ENCODE measurements at places on chromosomes 6 and 20.
A peak's percentile ranks its signal among the peaks of the same experiment; 100 is the strongest.

DNA sequence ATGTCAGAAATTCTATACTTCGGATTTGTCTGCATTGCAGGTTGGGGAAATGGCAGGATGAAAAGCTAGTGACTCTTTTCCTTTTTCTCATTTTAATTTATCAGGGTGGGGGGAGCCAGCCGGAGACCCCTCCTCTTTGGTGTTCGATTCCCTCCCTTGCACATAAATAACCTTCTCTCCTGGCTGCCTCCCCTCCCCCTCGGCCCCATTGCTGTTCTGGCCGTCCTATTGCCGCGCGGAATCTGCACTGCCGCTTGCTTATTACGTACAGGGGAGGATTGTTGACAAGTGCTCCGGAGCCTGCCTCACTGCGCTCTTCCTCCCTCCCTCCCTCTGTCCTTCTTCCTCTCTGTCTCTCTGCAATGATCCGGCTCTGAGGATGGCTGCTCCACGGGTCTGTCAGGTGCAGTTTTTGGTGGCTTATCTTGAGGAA is 154.7 kb downstream of the JARID2 start:
- DNase-seq: no peak

GRCh38 chr20:37852666-37853065 is 50.3 kb upstream of the VSTM2L start:
- no peak for DNase-seq

DNA sequence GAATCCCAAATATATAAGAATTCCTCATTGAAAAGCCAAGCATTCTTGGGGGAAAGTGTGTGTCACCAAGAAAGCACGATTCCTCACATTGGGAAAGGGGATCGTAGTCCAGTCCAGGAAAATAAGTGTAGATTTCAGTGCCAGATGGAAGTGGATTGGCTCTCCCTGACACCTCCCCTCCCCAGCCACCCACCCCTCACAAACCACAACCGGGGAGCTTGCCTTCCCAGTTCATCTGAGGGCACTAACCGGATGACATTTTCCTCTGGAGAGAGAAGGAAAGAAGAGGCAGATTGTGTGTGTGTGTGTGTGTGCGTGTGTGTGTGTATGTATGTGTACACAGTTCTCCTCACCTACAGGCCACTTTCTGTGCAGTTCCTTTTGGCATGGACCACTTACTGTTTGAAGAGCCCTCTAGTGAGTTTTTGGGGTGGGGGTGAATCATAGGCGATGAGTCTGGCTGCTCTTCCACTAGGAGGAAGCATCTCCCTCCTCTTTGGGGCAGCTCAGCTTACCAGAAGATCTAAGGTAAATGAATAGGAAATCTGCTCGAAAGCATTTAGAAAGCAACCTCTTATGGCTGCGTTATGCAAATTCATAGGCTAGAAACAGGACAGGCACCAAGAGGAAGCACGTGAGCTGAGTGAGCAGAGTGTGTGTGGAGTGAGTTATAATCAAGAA is 20.8 kb downstream of the DAAM2 start:
- DNase-seq: no peak

DNA sequence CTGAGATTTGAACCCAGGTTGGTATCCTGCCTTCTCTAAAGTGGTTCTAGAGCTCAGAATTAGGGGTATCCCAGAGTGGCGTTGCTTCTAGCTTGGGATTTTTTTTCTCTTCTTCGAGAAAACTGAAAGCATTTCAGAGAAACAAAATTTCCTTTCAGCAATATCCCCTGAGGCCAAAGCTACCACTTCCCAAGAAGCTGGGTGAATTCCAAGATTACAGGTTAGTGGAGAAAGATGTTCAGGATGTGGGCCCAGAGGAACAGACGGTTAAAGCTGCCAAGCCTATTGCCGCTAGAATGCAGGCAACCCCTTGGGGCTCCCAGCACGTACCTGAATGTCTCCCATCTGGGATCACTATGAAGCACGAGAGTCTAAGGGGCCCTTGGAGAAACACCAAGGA is 134.1 kb downstream of the FOXO3 start:
- no peak for DNase-seq

DNA sequence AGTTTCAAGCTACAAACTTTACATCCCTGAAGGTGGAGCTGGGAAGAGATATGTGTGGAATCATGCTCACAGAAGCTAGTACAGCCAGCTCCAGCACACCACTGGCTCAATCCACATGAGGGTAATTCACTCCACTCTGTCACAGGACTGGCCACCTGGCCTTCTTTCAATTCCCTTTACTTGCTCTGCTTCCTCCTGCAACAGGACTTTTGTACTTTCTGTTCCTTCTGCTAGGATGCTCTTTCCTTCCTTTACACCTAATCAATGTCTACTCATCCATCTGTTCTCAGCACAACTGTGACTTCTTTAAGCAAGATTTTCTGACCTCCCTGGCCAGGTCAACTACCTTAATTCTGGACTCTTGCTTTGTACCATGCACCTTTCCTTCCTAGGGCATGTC is 39.4 kb upstream of the MYB start:
- no peak for DNase-seq

GRCh38 chr6:46903175-46903574 is 18.6 kb downstream of the ADGRF5 start:
- DNase-seq: no peak

GRCh38 chr6:66199171-66199570 is 492.1 kb upstream of the EYS start:
- no peak for DNase-seq

DNA sequence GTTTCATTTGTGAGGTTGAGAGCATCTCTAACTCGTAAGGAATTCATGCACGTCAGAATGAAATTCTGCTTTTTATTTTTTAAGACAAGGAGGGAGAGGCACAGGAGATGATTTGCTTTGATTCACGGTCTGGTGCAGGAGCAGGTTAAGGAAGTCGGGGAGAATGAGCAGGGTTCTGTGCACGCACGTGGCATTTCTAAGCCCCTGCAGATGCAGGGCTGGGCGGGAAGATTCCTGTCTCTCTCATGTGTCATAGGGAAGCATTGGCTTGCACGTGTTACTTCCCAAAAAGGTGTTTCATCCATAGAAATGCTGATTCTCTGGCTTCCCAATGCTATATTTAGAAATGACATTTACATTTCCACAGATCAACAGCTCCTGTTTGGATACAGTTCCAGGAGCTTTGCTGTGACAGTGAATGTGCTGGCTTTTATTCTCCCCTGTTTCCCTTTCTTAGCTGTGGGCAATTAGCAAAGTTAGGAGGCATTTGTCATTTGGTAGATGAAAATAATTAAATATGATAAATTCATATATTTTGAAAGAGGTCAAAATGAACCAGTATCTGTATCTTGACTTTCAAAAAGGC is 119.7 kb upstream of the ZFP64 start:
- no peak for DNase-seq

DNA sequence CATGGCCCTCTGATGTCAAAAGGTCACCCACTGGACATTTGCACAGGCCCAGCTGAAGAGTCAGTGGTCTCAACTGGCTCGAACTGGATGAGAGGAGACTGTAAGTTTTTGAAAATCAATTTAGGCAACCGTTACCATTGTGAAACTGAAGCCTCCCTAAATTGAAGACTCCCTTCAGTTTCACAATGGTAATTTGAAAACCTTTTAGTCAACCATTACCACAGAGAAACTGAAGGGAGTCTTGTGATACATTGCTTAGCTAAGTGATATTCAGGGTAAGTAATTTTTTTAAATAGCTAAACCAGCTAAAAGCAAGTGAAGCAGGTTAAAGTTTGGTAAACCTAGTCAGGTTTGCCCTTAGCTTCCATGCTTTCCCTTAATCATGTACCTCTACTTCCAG is 197.3 kb upstream of the NT5E start:
- no peak for DNase-seq

DNA sequence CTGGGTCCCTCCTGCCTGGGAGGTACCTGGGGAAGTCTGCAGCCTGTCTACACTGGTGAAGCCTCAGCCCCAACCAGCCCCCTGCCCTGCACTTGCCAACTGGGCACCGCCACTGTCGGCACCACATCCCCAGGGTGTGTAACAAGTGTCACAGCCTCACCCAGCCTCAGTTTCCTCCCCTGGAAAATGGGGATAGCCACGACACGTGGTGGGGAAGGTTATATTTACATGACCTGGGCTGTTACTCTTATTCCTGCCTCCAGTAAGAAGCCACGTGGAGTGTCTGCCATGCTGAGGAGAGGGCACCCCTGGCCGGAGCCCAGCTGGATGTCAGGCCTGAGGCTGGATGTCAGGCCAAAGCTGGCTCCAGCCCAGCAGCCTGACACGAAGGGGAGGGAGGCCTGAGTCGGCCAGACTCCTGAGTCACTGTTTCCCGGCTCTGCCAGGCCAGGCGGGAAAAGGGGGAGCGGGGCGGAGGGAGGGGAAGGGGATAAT is 44.9 kb downstream of the SNAI1 start:
- no peak for DNase-seq

- no peak for DNase-seq
These were observed at the start of gene TIAM2 for GRCh38 chr6:154995254-154996015. Gene TIAM2, plus strand, starts transcription at chr6:154995315. Its CDS starts 133,909 bp downstream, at chr6:155129224.

- no peak for DNase-seq
These were observed 151.0 kb upstream of the SMLR1 start for GRCh38 chr6:130676077-130676772.

DNA sequence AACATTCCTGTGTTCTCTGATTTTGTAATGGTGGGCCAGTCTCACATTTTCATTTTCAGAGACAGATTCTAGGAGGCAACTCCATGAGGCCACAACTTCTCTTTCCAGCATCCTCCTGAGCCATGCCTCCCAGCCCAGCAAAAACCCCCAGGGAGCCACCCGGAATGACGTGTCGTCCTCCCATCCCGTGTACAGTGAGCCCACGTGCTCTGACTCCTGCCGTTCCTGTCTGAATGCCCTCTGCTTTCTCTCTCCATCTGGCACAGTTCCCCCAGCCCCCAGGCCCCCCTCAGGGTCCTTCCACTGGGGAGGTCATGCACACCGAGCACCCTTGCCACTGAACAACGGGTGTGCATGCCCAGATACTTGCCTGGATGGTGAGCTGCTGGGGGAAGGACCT is 38.0 kb downstream of the C20orf203 start:
- no peak for DNase-seq

DNA sequence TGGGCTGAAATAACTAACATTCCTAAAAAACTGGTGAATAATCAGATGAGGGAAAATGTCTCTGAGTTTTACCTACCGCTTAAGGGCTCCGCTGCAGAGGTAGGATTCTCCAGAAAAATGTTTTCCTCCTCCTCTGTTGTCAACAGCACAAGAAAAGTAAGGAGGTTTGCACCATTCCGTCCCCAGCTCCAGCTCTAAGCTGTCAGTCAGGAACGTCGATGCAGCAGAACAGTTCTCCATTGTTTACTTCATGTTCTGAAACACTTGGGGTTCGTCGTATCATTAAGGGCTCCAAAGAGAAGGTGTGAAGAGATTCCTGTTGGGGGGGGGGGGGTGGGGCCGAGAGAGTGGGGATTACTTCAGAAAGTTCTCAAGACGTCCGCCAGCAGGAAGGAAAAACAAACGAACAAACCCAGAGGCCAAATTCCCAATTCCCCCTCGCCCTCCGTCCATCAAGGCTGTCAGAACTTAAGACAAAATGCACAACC is 734 bp downstream of the MMS22L start:
- DNase-seq: no peak

DNA sequence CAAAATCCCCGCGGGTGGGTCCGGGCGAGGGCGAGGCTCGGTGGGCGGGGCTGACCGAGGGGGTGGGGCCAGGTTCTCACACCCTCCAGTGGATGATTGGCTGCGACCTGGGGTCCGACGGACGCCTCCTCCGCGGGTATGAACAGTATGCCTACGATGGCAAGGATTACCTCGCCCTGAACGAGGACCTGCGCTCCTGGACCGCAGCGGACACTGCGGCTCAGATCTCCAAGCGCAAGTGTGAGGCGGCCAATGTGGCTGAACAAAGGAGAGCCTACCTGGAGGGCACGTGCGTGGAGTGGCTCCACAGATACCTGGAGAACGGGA is 809 bp downstream of the HLA-G start:
- no peak for DNase-seq

- peak; percentile 20 for DNase-seq
These were observed 171.4 kb downstream of the GMPR start for GRCh38 chr6:16409531-16410441.

DNA sequence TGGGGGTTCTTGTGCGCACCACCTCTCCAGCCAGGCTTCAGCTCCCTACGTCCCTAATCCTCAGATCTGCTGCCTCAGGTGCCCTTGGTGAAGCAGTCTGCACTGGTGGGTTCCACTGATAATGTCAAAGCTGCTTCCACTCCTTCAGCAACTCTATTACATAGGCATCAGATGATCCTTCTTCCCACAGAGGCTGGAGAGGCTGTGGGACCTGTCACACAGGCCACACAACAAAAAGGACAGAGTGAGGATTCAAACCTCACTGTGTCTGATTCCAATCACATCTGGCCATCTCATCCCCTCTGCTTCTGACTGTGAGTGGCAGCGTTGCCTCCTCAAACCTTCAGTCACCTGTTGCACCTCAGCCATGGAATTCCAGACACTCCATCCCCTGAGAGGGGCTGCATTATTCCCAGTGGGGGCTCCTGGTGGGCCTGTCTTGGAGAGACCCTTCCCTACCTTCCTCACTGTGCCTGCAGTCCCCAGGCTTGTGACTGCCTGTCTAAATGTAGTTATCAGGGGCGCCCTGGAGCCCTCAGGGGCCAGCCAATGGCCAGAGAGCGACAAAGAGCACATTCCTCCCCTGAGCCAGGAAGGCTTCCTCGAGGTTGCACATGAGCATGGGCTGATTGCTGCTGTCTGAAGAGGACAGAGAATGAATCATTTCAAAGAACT is 211.4 kb upstream of the ECI2 start:
- no peak for DNase-seq

GRCh38 chr20:1326031-1326930 is 2.7 kb downstream of the SDCBP2 start:
- no peak for DNase-seq

- DNase-seq: no peak
These were observed 659 bp upstream of the GUCA1B start for GRCh38 chr6:42195415-42195814.

DNA sequence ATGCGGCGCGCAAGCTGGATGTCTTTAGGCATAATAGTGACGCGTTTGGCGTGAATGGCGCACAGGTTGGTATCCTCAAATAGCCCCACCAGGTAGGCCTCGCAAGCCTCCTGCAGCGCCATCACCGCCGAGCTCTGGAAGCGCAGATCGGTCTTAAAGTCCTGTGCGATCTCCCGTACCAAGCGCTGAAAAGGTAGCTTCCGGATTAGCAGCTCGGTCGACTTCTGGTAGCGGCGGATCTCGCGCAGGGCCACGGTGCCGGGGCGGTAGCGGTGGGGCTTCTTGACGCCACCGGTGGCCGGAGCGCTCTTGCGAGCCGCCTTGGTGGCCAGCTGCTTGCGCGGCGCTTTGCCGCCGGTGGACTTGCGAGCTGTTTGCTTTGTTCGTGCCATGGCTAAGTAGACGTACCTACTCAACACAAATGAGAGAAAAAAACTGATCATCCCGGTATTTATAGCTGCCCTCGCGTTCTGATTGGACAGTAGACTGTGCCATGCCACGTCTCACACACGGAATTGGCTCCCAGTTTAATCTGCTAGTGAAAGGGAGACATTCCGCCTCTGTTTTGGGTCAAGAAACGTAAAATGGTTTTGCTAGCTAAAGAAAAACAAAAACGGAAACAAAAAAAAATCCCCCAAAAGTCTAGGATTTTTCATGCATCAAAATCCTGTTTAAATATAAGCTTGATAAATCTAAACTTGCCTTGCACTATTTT is 40.1 kb downstream of the OR2B2 start:
- DNase-seq: peak; percentile 78

- DNase-seq: no peak
These were observed 265.7 kb downstream of the NKAIN2 start for GRCh38 chr6:124069230-124069950.

Data from activated CD8-positive, alpha-beta memory T cell treated with anti-CD3 and anti-CD28 coated beads for 4 hours (primary cell).